Activated gamma-delta T cell treated with Interleukin-2 at 50 U/mL for 16 hours (primary cell): ENCODE measurements at places on chromosomes 7 and 10.

DNA sequence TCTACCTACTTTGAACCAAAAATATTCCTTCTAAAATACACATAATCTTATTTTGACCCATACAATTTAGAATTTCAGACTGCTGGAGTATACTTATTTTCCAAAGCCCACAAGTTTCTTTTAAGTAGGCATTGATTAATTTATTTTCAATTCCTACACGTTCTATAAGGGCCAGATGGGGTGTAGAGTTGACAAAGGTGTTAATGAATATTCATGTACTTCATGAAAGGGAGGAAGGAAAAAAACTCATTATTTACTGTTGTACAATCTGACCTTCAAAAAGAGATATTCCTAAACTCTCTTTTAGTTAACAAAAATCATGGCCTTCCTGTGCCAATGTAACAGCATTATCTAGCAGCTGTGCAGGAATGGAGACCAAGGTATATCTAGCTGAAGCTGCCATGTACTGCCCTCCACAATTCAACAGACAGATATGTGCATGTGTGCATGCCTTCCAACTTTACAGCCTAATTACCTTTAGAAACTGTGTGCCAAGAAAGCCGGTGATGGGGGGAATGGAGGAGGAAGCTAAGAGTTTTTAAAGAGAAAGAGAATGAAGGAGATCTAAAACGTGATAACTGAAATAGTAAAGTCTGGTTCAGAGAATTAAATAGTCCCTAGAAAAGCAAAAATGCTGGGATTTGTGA is 108.9 kb downstream of the UPF2 start:
- DNase-seq = no peak

- no peak for DNase-seq
Measured at GRCh38 chr10:22391600-22391999, 46.3 kb downstream of the SPAG6 start.

- DNase-seq = no peak
Measured at GRCh38 chr7:42831718-42832522, 80.0 kb downstream of the C7orf25 start.

DNA sequence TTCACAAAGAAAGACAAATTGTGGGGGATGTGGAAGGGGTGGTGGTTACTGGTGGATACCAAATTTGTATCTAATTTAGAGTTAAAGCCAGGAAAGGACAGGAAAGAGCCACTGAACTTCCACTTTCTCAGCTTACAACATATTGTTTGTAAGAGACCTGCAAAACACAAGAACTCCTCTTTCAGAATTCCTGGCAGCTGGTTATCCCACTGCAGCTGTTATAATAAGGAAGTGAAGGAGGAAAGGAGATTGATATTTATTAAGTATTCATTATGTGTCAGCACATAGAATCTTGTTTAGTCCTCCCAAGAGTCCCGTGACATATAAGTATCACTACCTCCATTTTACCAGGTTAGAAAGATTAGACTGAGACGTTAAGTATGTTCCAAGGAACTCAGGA is 481.7 kb downstream of the PHTF2 start:
- no peak for DNase-seq

GRCh38 chr10:109022417-109023049 is 900.8 kb downstream of the XPNPEP1 start:
- no peak for DNase-seq
